Frontal cortex (tissue), 4 donors: ENCODE measurements at places on chromosomes 2 and 18.

GRCh38 chr18:57649556-57650500 lies 28.2 kb upstream of the NARS1 start:
- DNase-seq, result no peak

GRCh38 chr2:76469066-76469465 lies 758.4 kb upstream of the GCFC2 start:
- no peak for DNase-seq

DNA sequence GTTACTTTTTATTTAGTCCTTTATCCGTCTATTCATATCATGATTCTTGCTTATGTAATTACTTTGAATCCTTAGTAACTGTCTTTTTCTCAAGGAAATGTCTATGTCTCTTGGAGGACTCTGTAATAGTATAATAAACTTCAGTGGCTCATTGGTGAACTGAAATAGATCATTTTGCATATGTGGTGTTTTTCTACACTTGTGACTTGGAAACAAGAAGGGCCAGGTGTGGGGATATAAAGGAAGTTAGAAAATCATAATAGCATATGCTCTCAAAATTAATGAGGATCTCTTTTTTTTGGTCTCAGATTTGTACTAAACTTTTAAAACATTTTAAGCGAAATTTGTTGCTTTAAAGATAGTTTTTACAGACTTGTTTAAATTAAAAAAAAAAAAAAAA lies 453.0 kb upstream of the CDH20 start:
- no peak for DNase-seq

GRCh38 chr2:172968061-172968469 lies 107.6 kb upstream of the MAP3K20 start:
- no peak for DNase-seq

DNA sequence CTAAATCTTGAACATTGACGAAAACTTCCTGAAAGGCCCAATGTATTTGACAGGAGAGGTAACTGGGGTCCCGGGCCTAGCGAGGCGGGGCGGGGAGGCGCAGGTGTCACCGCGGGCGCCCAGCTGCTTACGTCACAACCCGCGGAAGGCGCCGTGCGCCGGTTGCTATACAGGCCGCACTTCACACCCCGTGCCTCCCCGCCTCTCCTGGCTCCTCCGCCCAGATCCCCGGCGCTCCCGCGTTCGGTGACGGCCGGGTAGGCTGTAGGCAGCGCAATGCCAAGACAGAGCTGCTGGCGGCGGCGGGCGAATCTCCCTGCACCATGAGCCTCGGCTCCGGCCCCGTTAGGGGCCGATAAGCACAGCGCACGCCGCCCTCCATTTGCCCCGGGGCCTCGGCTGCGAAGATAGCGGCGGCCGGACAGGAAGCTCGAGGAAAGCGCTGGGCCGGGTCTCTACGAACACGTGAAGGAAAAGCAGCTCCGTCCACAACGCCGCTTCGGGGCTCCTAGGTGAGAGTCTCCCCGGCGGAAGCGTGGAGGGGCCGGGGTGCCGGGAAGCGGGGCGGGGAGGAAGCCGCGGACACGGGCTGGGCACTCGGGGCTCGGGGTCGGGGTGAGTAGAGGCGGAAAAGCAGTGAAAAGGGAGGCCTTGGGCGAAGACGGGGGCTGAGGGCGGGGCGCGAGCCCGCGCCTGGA lies at the start of gene RNF138:
Gene RNF138, plus strand, starts transcription at position 151 of the 698 bp plus-strand sequence. CDS start 903 bp downstream, outside the sequence.
- peak; percentile 81 for DNase-seq

GRCh38 chr2:1742681-1743395 lies 1.5 kb downstream of the PXDN start:
- peak; percentile 71 for DNase-seq

DNA sequence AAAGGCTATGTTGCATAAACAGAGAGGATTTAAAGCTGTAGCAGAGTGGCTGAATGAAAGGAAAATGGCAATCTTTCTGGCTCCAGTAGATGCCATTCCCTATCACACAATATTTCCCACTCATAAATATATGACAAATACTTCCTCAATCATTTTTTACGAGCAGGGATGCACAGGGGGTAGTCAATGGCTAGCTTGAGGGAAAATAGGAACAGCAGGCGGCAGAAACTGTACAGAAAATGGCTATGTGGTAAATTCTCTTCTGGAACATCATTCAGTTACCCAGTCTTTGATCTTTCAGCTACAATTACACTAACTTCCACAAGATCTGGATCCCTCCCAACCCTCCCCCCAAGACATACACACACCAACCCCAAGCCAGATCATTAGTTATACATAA lies 127.2 kb downstream of the OLA1 start:
- DNase-seq, result no peak

DNA sequence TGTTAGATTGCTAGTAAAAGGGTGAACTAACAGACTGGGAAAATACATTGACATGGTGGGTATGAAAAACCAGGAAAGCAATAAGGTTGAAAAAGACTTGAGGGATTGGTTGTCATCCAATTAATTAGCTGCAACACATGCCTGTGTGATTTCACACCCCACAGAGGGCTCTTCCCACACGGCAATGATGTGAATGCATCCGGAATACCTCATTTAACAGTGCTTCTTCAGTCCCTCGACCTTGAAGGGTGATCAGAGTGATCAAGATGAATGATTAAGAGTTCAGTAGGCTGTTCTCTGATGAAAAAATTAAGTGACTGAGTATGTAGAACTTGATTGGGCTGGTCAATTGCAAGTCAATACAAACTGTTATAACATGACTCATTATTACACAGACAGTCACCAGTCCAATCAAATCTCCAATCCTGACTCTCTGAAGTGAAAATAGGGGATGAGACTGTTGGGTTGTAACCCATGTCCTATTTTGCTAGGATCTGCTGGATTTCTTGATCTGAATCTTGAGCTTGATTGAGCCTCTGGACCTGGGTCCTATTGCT lies 924.9 kb upstream of the FAM98A start:
- DNase-seq, result no peak

DNA sequence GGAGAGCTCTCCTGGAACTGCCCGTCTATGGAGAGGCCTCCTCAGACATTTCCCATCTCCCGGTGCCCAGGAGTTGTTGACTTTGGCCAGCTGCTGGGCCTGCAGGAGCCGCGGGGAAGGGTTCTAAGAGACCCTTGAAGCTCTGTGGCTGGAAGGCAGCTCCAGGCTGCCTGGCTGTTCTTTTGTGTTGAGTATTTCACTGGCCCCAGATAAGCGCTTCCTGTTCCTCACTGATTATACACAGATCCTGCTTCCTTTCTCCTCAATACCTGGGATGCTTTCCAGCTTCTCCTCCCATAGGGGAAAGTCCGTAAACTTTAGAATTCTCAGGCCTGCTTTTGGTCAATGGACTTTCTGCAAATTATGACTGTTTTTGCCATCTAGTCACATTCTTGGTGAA lies 57.8 kb downstream of the TGOLN2 start:
- DNase-seq, result no peak

GRCh38 chr2:224847961-224848850 lies 132.0 kb upstream of the CCDC195 start:
- no peak for DNase-seq

GRCh38 chr2:39506215-39506614 lies 69.1 kb upstream of the MAP4K3 start:
- DNase-seq, result no peak

DNA sequence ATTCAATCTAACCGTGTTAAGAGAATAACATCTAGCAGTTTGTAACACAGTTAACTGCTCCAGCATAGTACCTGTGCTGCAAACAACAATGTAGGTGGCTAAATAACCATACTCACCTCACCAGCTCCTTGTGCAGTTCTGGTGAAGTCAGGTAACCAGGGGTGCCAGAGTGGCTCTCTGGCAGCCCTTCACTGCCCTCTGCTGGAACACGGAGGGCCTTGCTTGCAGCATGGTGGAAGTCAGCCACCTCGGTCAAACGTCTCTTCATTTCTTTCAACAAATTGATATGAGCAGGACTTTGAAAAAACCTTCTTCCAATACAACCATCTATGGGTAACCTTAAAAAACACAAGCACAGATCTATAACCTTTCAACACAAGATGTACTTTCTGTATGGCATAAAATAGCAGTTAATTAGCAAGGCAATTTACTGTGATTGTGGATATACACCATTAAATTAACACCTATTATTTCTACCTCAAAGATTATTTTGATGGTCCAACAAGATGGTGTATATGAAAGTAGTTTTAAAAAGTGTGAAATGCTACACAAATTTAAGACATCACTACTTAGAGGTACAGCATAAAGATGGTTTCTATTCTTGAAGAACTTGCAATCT lies 56.6 kb downstream of the EPG5 start:
- peak; percentile 34 for DNase-seq

GRCh38 chr2:5908071-5908470 lies 215.9 kb downstream of the SOX11 start:
- no peak for DNase-seq

DNA sequence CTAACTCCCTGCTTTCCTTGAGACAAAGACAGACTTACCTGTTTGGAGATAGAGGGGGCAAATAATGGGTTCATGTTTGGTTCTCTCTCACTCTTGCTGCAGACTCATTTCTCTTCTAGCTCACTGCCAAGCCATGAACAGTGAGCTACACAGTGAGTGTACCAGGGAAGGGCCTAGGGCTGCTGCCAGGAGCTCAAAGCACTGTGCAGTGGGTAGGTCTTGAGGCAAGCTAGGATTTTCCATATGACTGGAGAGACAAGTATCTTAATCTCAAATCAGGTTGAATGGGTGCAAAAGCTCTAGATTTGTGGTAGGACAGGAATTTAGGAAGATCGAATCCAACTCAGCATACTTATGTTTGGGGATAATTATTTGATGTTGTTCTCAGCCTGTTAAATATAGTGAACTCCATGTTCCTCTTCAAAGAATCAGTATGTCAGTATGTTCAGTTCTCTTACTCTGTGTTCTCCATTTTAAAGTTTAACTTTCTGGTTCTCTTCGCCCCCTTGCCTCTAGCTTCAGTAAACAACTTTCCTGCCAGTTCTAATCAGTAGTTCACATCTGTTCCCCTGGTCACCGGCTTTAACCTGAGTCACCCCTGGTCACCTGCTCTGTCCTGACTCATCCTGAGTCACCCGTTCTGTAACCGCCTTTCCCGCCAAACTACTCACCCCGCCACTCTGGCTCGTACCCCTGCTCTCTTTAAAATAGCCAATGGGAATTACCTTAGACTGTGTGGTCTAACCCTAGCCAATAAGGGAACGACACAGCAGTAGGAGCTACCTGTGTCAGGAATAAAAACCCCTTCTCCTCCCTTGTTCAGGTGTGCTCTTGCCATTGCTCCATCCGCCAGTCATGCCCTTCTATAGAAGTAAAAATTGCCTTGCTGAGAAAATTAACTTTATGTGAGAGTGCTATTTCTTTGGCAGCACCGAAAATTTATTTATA lies 21.9 kb downstream of the SLC25A52 start:
- DNase-seq, result no peak

DNA sequence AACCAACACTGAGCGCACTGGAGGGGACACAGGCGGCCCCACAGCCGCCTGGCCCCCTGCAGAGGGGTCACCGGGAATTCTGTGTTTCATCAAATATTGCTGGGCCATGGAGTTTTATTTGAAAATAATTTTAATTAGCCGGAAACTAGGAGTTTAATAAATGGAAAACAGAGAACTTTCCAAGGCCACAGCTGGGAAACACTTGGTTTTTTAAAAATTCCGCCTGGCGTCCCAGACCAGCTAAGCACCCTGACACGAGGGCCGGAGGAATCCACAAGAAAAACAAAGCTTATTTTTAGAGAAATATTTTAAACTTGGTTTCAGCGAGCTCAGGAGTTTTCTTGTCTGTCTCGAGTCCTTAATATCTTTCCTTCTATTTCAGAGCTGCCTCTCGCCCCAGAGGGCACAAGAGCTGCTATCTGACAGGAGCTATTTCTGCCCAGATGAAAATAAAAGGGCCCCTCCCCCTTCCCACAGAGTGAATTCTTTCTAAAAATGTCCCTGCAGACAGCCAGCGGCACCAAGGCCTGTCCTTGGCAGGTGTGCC lies 8.2 kb downstream of the ZFP36L2 start:
- DNase-seq, result no peak

- no peak for DNase-seq
These were observed 93.4 kb upstream of the MAP4K3 start for GRCh38 chr2:39530411-39530866.

DNA sequence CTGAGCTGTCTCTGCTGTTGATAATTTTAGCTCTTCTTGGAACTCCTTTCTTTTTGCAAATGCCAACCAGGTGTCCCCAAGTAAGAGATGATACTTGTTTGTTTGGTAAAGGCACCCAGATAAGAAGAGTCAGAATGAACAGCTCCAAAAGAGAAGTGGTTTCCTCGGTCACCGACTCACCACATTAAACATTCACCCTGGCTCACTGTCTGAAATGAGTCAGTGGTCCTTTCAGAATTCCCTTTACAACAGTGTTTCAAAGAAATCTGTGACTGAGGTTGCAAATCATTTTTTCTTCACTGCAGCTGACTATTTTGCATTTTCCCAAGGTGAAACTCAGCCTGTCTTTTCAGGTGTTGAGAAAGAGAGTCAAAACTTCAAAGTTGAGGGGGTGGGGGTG lies 16.2 kb upstream of the CXCR4 start:
- no peak for DNase-seq

- no peak for DNase-seq
These were observed 1.0 kb upstream of the MAP4K4 start for GRCh38 chr2:101696272-101697123.

DNA sequence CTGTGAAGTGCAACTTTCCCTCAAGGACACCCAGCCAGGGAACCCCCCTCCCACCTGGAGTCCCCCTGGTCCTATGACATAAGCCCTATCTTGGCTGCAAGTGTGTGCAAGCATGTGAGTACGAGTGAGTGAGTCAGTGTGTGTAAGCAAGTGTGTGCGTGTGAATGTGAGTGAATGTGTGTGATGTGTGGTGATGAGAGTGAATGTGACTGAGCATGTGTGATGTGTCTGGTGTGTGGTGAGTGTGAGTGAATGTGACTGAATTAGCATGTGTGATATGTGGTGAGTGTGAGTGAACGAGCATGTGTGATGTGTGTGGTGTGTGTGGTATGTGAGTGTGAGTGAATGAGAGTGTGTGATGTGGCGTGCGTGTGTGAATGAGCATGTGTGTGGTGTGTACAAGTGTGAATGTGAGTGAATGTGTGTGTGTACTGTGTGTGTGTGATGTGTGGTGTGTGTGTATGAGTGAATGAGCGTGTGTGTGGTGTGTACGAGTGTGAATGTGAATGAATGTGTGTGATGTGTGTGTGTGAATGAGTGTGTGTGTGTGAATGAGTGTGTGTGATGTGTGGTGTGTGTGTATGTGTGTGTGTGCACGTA lies 68.8 kb upstream of the SMAD7 start:
- DNase-seq, result no peak

GRCh38 chr18:6368017-6368416 lies 46.7 kb downstream of the L3MBTL4 start:
- no peak for DNase-seq

- DNase-seq, result no peak
These were observed 132.9 kb downstream of the BARD1 start for GRCh38 chr2:214676421-214677089.
